Effector CD4-positive, alpha-beta T cell (primary cell): ENCODE measurements at places on chromosomes 4 and X.

GRCh38 chrX:121987163-121987562 is 939.8 kb downstream of the GLUD2 start:
- DNase-seq: no peak

DNA sequence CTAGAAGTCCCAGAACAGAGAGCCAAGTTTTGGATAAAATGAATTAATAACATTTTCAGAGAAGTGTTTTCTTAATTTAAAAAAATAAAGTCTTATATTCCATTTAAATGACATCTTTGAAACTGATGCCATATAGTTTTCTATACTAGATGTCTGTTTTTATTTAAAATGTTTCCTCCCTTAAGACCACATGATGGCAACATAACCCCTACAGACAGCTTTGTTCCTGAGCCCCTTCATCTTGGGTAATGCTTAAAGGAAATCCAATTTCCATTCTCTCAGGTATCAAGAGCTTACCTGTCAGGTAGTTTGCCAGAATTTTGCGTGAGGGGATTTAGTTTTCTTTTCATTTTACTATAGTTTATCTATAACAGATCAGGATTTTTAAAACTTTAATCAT is 181.4 kb upstream of the UGT8 start:
- no peak for DNase-seq

DNA sequence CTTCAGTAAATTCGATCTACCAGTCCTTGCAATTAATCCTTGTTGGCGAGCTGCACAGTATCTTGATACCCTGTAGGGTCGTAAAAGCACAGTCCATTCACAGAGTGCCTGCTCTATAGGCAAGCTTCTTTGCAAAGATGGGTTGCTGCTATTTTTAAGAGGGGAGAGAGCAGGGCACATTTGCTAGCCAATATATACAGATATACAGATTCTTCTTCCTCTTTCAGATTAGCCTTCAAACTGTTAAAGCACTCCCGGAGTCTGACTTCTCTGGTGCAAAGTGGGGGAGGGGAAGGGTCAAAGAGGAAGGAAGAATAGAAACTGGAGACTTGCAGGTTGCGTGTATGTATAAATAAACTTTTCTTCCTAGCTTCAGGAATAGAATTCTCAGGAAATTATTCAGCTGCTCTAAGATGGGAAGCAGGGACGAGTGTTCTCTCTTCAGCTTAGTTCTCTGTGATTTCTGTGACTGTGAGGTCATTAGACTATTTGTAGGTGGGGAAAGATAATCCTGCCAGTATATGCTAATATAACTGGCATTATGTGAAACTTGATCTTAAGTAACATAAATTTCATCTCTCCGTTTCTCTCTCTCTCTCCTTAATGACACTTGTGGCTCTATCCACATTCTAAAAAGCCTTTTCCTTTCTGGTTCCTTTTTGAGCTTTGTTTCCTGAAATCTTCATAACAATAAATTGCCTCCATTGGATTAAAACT is at the start of gene CYSLTR1:
Gene CYSLTR1 (minus strand): TSS at position 242 of the 717 bp plus-strand sequence. CDS start 53,865 bp downstream, outside the sequence.
- DNase-seq: no peak

DNA sequence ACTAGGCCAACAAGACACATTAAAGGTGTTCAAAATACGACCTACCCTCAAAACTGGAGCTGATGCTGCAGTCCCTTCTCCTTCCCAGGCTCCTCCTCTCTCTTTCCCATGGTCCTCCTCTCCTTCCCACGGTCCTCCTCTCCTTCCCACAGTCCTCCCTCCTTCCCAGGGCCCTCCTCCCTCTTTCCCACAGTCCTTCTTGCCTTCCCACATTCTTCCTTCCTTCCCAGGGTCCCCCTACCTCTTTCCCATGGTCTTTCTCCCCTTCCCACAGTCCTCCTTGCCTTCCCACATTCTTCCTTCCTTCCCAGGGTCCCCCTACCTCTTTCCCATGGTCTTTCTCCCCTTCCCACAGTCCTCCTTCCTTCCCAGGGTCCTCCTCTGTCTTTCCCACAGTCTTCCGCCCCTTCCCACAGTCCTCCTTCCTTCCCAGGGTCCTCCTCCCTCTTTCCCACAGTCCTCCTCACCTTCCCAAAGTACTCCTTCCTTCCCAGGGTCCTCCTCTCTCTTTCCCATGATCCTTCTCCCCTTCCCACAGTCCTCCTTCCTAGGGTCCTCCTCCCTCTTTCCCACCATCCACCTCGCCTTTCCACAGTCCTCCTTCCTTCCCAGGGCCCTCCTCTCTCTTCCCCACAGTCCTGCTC is 54.2 kb downstream of the SH3KBP1 start:
- DNase-seq: no peak

DNA sequence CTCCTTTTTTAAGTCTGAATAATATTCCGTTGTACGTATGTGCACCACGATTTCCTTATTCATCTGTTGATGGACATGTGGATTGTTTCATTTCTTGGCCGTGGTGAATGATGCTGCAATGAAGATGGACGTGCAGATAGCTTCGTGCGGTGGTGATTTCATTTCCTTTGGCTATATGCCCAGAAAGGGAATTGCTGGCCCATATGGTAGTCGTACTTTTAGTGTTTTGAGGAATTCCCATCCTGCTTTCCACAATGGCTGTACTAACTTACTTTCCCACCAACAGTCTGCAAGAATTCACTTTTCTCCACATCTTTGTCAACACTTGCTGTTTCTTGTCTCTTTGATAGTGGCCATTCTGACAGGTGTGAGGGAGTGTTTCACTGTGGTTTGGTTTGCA is 12.8 kb downstream of the ZFP42 start:
- no peak for DNase-seq

DNA sequence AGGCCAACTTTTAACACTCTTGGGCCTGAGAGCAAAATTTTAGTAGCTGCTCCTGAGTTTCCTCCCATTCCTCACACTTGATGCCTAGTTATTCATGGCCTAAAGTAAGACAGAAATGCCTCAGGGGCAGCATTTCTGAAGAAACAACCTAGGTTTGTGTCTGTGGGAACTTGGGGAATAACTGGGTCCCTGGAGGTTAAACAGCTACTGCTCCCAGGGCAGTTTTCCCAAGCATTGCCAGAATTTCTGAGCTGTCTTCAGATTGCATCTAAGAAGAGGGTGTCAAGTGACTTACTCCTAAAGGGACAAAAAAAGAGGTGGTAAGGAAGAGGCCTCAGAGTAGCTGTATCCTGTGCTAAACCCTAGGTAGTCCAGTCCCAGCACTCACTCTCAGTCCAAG is 130.8 kb upstream of the ACSL4 start:
- no peak for DNase-seq

GRCh38 chr4:111879539-111879938 is 265.7 kb upstream of the FAM241A start:
- no peak for DNase-seq

DNA sequence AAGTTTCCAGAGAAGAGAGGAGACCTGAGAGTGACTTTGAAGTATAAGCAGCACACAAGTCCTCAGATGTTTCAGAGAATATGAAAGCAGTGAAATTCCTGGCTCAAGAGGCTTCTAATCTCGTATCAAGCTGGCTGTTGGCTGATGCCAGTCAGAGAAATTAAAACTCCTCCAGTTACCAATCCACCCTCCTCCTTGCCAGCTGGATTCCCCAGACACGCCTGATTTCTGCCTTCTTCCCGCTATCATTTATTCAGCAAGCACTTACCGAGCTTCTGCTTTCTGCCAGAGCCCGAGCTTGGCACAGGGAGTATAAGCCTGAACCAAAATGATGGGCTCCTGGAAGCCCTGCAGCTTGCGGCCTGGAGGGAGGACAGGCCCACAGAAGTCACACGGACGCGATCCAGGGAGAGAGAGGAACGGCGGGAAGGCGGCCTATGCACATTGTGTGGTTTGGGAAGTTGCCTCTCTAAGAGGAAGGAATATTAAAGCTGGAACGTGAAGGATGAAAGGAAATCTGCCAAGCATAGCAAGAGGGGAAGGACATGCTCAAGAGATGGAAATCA is 102.4 kb upstream of the TBL1X start:
- no peak for DNase-seq

DNA sequence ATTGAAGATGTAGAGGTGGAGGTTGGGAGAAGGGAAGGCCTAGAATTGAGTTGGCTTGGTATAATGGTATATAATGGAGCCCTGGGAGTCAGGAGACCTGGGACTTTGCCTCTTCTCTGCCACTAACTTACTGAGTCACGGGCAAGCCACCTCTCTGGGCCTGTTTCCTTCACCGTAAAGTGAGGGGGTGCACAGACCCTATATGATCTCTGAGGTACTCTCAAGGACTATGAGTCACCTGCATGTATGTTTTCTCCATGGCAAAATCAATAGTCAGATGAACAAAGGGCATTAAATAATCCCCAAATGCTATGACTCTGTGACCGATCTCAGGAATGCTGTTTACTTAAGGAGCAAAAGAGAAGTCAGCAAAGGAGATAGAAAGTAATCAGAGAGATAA is 5.1 kb downstream of the P2RY4 start:
- no peak for DNase-seq

DNA sequence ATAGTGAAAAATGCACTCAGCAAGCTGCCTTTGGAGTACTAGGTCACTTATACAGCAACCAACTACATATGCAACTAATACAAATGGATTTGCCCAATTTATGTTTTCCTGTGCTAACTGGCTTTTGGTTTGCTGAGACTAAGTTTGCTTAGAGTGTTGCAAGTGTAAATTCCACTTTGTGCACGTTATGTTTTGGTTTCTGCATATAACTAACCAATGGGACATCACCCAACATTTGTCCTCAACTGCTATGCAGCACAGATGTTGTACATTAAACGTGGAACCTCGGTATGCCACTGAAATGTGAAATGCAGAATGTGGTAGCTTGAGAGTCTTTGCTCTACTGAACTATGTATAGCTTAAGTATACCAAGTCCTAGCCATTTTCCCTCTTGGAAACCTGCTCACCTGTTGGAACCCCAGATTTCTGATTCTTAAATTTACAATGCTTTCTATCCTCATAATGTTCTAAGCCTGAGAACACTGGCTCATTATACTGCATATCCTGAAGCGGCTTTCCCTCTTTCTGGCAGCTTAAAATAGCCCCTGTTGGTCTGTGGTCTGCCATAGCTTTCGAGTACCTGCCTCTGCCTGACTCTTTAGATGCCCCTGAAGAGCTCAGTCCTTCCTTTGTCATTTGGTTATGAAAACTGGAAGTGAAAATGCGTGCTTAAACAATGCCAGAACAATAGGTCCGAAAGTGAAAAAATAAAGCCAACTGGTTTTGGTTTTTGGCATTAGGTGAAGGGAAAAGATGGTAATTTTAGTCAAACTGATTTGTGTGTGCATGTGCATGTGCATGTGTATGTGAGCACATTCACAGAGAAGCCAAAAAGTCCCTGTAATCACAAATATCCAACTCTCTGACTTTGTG is 158.0 kb downstream of the SH2D1A start:
- DNase-seq: no peak

DNA sequence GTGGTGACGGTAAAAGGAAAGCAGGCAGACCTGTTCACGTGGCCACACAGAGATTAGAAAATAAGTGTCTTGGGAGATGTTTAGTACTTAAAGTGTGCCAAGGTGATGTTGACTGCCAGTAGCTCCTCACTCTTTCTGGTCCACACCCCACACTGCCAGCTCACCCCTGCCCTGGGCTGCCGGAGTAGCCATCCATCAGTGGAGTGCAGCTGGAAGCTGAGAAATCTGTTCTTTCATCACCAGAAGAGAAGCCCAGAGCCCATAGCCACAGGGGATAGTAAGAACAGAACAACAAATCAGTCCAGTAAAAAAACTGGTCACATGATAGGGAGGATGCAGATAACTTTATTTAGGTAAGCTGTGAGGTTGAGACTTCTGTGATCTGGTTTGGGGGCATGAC is 64.1 kb downstream of the WWC2 start:
- DNase-seq: no peak

DNA sequence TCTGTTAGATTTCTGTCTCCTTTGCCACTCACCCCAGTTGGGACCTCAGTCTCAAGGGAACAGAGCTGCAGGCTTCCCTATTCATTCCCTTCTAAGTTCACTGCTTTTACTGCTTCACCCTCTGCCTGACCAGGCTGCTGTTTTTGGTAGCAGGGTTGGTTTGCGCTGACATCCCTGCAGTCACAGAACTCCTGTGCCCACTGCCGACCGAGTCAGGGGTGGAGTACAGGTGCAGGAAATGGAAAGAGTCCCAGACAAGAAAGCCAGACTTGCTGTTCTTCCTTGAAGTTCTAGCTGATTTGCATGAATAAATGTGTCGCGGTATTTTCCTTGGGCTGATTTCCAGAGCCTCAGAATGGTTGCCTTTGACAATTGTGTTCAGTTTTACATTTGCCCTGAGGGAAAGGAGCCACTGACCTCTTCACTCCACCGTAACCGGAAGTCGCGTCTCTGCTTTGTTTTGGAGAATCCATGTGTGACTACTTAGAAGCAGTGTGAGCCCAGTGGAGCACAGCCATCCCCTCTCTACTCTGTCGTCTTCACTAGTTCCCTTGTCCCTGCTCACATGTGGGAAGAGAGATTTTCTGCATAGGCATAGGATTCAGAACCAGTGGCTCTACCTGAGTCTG is 84.8 kb downstream of the TNIP2 start:
- no peak for DNase-seq

- DNase-seq: no peak
Observed at GRCh38 chr4:793093-793861, 32.7 kb downstream of the CPLX1 start.

DNA sequence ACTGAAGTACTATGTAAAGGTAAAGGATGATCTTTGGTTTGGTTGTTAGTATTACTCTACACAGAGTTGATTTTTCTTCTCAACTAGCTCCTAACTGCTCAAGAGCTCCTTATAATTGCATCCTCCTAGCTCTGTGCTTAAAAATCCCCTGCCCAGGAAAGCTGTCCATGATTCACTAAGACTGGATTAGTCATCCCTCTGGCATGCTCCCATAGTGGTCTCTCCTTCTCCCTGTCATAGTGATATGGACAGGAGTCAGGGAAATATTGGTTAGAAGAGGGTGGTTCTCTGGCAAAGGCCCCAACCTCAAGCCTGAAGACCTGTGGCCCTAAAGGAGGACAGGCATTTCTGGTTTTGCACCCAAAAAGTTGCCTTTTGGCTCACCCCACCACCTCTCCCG is 242.3 kb upstream of the KCNIP4 start:
- DNase-seq: no peak

DNA sequence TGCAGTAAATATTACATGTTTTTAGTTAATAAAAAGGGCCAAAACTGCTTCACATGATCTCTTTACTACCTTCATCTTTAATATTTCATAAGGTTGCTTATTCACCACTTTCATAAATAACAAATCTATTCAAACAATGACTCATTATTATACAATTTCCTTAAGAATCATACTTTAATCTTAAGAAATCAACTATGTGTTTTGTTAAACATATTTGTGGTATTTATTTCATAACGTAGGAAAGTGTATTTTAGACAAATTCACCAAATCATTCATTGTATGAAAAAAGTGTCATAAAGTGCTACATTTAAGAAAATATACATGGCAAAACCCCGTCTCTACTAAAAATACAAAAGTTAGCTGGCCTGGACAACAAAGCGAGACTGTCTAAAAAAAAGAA is 150.5 kb upstream of the RXFP1 start:
- no peak for DNase-seq

DNA sequence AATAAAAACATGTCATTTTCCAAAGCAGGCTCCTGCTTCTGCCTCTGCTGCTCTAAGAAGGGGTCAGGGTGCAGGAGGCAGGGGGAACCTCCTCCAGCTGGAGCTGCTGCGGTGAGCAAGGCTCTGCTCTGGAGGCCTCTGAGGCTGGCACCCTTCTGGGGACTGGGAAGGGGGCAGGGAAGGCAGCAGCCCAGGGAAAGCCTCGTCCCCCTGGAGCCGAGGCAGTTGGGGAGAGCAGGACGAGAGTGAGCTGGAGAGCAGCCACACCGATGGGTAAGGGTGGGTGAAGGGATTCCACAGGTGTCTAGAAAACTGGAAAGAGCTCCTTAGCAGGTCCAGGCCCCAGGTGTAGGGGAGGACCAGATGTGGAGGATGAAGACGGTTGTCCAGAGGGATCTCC is 2.0 kb upstream of the CTAG2 start:
- no peak for DNase-seq
